ENCODE measurements at places on chromosomes 2 and 18.

GRCh38 chr2:62506421-62506750 is 391 bp upstream of the TMEM17 start:
- no peak for DNase-seq

- no peak for DNase-seq
These were observed 42.6 kb downstream of the GLI2 start for GRCh38 chr2:120778244-120778643.

DNA sequence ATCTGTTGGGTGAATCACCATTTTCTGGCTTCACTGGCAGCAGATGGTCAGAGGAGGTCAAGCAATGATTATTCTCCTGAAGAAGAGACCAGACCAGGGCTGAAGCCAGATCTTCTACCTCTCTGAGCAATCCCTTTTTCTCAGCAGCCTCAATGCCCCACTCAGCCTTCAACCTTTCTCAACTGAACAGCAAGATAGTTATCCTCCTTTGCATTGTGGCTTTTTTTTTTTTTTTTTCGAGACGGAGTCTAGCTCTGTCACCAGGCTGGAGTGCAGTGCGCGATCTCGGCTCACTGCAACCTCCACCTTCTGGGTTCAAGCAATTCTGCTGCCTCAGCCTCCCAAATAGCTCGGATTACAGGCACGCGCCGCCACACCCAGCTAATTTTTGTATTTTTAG is 50.5 kb downstream of the ZFP36L2 start:
- no peak for DNase-seq

- no peak for DNase-seq
These were observed 15.7 kb downstream of the PARD6G start for GRCh38 chr18:80231616-80232015.

GRCh38 chr2:239098288-239098970 is 250.5 kb downstream of the TWIST2 start:
- no peak for DNase-seq

All from stimulated activated CD8-positive, alpha-beta memory T cell treated with anti-CD3 and anti-CD28 coated beads, Interleukin-7, amount 100 ng/mL, for 24 hours (primary cell).